ENCODE measurements at places on chromosomes 13 and 19. TPM values are rescaled to one million over a fixed set of nuclear protein-coding genes. Genes with fewer than 3 reads are reported as not detected.

MAP4K1 gene
- total RNA-seq = 2.7 TPM

THSD1 gene
- total RNA-seq = 7.9 TPM

PDE4A gene
- total RNA-seq = 10.9 TPM

TMEM91 gene
- total RNA-seq = 8.3 TPM

DNA sequence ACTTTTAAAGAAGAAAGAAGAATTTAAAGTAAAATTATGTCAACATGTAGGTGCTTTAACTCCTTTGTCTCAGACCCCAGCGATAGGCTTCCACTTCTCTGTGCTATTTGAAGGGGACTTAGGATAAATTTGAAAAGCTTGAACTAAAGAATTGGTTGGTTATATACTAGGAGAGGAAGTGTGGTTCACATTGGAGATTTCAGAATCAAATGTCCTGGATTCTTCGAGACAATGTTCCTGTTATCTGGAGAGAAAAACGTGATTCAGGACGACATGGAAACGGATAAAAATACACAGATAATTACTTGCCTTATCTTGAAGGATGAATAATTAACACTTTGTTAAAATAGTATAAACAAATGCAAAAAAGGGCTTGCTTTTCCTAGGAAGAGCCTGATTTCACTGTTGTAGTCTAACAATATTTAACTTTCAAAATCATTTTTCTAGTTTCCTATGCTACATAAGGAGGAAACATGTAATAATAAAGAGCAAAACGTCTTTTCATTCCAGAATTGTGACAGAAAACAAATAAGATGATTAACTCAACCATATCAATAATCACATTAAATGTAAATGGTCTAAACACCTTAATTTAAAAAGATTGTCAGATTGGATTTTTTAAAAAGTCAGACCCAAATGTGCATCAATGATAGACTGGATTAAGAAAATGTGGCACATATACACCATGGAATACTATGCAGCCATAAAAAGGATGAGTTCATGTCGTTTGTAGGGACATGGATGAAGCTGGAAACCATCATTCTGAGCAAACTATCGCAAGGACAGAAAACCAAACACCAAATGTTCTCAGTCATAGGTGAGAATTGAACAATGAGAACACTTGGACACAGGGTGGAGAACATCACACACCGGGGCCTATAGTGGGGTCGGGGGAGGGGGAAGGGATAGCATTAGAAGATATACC lies 724 bp upstream of the ZNF780A start:
- DNase-seq = no peak

GRCh38 chr19:33100894-33101644 lies 20.1 kb downstream of the GPATCH1 start:
- no peak for DNase-seq

- DNase-seq = peak; percentile 93
These were observed 4.2 kb upstream of the DAND5 start for GRCh38 chr19:12965017-12965811.

DNA sequence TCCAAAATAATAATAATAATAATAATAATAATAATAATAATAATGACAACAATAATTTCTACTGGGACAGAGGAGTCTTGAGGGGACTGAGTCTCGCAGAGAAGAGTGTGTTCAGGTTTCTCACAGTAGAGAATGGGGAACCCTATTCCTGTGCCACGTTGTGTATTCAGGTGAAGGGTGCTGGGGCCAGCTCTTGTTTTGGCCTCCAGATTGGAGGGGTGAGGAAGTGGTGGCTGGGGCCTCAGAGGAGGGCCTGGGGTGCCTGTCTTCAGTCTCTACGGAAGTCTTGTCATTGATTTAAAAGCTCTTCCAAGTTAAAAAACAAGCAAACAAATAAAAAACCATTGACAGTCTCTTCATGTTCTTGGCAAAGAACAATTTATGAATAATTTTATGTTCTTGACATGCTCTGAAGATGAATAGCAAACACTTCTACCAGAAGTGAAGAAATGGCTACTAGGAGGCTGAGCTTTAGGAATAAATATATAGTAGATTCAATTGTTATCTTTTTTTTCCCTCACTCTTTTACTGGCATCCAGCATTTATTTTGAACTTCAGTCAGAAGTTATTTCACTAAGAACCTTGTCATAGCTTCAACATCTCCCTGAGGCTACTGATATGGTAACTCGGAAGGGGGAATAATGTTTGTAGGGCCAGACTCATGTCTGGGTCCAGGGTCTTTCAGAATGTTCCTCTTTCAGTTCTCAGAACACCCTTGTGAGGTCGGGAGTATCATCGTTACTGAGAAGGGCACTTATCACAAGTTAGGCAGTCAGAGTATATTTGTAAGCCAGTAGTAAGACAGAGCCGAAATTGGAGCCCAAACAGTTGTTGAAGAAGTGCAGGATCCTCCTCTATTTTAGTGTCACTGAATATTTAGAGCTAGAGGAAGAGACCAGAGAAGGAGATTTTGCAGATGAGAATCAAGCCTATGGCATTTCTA lies 13.1 kb downstream of the LRCH1 start:
- no peak for DNase-seq

GRCh38 chr19:15240515-15240914 lies 8.3 kb upstream of the EPHX3 start:
- DNase-seq = no peak

DNA sequence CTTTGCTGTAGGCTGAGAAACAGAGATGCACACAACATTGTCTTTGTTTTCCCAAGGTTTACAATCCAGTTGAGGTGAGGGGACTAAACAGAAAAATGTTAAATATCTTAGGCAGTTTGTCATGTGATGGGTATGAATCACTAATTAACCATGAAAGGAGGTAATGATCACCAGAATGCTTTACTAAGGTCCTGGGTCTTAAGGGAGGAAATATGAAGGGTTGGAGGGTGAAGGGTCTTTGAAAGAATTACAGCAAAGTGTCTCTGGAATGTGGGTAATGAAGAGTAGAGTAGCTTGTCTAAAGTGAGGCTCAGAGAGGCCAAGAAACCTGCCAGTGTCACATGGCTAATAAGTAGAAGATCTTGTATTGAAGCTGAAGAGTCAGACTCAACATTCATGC lies 19.0 kb downstream of the BIVM start:
- no peak for DNase-seq

DNA sequence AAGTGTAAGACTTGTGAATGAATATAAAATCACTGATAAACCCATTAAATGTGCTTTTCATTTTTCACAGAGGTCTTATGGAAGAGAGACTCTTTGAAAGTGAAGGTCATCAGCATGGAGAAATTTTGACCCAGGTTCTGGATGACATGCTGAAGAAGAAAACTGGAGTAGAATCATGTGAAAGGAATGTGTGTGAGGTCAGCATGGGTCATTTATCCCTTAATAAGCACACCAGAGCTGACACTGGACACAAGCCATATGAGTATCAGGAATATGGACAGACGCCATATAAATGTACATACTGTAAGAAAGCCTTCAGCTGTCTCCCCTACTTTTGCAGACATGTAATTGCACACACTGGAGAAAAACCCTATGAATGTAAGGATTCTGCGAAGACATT lies 29.0 kb downstream of the ZNF20 start:
- no peak for DNase-seq

DNA sequence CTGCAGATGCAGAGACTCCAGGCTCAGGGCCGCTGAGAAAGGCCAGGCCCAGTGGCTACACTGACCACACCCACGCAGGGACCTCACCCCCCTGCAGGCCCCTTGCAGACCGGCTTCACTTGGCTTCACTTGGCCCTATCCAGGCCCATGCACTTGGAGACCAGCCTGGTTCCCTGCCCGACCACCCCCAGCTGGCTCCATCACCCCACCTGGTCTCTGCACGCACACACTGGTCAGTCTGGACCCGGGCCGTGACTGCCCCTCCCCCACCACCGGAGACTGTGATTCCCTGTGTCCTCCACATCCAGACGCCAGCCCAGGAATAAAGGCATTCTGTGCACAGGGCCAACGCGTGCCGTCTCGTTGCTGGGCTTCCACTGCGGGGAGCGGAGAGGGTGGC lies 4.9 kb upstream of the EBI3 start:
- DNase-seq = no peak

DNA sequence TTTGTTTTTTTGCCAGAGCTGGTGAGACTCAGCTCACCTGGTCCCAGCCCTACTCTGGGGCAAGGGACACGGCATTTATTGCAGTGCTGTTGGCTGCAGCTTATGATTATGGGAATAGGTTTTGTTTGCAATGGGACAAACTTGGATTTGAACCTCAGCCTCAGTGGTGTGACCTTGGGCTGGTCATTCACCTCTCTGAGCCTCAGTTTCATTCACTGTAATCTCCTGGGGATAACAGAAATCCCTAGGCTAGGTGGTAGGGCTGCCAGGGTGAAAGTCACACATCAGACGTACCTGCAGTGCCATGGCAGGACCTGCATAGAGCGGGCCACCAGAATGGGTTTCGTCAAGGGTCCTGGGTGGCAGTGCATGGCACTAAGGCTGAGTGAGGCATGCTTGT lies 73.7 kb upstream of the MEDAG start:
- no peak for DNase-seq

- DNase-seq = no peak
These were observed 559 bp upstream of the RPL21 start for GRCh38 chr13:27250833-27251165.

DNA sequence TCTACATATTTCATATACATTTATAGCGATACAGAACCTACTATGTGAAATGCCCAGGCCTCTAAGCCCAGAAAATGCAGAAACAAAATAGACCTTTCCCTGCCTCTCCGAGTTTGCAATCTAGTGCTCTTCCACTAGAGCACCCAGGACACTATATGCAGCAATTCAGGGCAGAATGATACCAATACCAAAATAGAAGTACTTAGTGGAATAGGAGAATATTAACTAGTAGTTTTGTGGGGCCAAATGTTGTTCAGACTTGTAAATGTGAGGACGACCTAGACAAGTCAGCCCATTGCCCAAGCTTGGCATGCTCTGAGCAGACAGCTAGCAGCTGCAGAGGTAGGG lies 35.8 kb upstream of the FLT1 start:
- no peak for DNase-seq

DNA sequence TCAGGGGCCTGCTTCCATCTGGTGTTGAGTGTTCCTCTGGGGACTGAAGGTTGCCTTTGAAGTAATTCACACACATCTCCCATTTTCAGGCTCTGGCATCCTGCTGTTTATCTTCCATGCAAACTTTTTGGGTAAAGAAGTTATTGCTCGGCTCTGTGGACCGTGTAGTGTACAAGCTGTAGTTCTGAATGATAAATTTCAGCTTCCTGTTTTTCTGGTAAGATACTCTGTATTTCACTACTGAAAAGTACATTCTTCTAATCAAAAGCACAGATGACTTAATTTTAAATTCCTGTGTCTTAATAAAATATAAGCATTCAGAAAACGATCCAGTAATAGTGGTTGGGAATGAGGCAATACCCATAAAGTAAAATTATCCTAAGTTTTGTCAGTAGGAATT lies 36.7 kb downstream of the MPHOSPH8 start:
- DNase-seq = no peak
